EH (cell line): ENCODE measurements at places on chromosomes 4 and X.
A peak's percentile ranks its signal among the peaks of the same experiment; 100 is the strongest.

DNA sequence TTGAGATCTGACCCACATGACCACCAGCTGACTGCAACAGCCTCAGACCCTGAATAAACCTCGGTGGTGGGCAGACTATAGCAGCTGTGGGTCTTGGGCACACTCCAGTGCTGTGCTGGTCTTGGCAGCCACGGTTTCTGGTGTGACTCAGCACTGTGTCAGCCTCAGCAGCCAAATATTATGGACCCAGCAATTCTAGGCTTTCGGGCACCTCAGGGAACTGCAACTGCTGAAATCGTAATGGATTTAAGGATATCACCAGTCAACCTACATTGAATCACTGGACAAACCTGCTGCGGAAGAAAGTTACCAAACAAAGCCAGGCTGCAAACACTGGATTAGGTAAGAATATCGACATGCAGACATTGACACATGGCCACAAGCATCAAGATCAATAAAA is 10.5 kb upstream of the UBE2NL start:
- peak; percentile 16 for DNase-seq

DNA sequence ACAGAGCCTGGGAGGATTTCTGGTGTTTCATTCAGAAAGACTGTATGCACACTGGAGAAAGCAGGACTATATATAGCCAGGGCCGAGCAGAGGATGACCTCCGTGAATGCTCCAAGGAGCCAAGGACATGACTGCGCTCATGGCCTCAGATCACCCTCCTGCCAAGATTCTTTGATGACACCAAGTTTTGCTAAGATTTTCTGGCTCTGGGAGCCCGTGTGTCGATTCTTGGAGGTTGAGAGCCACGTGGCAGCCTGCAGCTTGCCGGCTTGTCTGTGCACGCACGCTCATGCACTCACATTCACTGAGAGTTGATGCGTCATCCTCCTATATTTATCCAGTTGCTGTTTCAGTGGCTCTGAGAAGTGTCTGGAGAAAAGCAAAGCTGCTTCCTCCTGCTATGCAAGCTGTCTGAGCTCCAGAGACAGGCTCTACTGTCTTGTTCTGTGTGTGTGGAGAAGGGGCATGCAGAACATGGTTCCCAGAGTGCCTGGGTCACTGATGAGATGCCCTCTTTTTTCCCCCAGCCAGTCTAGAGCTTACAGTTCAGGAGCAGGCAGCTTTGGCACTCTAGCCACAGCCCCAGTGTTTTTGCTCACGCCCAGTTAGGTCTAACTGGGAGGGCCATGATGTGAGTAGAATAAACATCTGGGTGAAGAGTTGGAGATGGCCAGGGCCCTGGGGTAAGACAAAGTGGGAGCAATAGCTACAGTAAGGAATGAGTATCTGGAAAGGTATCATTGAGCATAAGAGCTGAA is 64.9 kb upstream of the SCOC start:
- peak; percentile 78 for DNase-seq

DNA sequence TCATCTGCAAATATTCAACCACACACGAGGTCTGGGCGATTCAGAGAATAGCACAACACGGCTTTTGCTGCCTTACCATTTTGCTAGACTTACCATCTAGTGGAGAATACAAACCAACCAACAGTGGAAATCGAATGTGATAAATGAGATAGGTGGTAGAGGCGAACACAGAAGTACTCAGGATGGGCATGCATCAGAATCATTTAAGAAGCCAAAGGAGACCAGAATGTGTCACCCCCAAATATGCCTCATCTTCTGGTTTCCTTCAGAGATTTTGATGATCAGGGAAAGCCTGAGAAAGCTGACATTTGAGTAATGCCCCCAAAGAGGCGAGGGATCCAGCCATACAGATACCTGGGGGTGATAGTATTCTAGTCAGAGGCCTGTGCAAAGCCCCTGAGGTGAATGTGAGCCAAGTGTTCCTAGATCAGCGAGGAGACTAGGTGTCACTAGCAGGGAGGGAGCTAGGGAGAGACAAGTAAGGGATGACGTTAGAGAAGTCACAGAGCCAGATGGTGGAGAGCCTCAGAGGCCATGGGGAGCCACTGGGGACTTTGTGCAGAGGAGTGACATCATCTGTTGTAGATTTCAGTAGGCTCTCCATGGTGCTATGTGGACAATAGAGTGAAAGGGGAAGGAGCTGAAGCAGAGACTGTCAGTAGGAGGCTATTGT is 1.7 kb downstream of the MTMR1 start:
- peak; percentile 14 for DNase-seq

DNA sequence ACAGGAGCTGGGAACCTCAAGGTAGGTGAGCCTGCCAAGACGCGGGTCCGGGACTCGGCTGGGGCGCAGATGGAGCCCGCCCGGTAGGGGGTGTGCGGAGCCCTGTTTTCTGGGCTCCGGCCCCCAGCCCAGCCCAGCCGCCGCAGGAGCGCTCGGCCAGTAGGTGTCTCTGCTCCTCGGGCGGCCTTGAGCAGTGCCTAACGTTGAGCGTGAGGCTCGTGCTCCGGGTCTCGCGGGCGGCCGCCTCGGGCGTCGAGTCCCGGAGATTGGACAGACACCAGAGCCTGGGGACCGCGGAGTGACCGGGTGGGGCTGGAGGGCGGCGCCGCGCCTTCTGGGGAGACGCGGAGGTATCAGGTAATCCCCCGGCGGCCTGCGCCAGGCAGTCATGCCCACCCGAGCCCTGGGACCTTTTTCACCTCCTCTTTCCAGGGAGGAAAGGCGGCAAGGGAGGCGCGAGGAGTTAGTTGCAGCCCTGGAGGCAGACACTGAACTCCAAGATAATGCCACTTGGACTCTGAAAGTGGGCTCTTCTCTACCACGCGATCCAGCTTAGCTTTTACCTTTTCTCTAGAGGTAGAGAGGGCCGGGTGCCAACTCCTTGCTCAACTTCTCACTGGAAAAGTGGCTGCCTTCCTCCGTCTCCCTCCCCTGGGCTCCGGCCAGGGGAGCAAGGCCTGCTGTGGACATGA is 14.5 kb upstream of the FGG start:
- DNase-seq = peak; percentile 36

- DNase-seq = peak; percentile 96
Observed at GRCh38 chr4:87843936-87844335, 11.2 kb downstream of the MEPE start.

GRCh38 chrX:68299898-68300297 is 133.4 kb downstream of the OPHN1 start:
- peak; percentile 1 for DNase-seq

GRCh38 chrX:133980406-133980805 is 5.0 kb downstream of the GPC3 start:
- no peak for DNase-seq

GRCh38 chr4:71713611-71714203 is 70.2 kb downstream of the GC start:
- peak; percentile 69 for DNase-seq

- no peak for DNase-seq
Observed at GRCh38 chr4:78975865-78976264, 36.6 kb upstream of the PAQR3 start.

DNA sequence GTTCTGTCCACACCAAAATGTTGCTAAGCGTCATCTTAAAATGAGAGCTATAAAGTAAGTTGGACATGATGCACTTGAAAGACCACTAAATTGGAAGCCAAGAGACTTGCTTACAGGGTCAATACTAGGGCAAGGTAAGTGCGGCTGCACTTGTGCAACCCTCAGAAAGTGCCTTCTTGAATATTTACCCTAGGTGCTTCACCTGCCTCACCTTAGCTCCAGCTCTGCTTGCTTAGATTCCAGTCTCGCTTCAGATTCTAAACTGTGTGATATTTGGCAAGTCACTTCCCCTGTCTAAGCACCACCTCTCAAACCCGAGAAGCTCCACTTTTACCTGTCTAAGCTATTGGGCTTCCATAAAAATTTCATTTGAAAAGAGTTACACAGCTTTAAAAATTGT is 136.5 kb downstream of the GRIA3 start:
- DNase-seq = no peak

GRCh38 chrX:115324194-115324593 is 34.7 kb downstream of the LUZP4 start:
- DNase-seq = peak; percentile 37

GRCh38 chr4:178993306-178993705 is 1551.1 kb upstream of the AGA start:
- DNase-seq = no peak

GRCh38 chr4:151689211-151689991 is 71.4 kb downstream of the GATB start:
- no peak for DNase-seq

- no peak for DNase-seq
Observed at GRCh38 chr4:111214371-111214770, 591.5 kb upstream of the PITX2 start.

GRCh38 chrX:24259544-24260240 is 54.2 kb downstream of the SUPT20HL2 start:
- peak; percentile 71 for DNase-seq
